ENCODE measurements at places on chromosomes 2 and 18. TPM values are rescaled to one million over a fixed set of nuclear protein-coding genes. Genes with fewer than 3 reads are reported as not detected.

- DNase-seq: peak; percentile 71
- H3K4me1 ChIP-seq: peaks cover 57% of the 10 kb centered on the region
- peak within 1 kb of the TSS; percentile 90 for H3K4me3 ChIP-seq
- no peaks in the 10 kb centered on the region for H3K27me3 ChIP-seq
Measured at GRCh38 chr2:226799211-226799975, at the start of gene IRS1. Gene IRS1 (minus strand): TSS chr2:226799820. CDS start chr2:226798738, 1,082 bp downstream.

DNA sequence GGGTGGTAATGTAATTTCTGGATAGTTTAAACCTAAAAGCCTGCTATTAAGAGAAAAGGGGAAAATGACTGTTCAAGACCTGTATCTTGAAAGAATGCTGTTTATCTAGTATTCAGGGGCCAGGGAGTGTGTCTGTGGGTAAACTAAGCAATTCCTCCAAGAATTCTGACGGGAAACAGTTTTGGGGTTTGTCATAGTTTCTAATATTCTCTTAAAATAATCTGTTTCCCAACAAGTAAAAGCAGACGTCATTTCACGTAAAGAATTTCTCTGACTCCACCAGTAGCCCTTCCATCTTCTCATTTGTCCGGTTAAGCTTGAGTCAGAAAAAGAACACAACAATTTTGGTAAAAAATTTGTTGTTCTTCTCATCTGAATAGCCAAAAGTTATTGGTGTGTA lies 232.1 kb upstream of the EPAS1 start:
- no peaks in the 10 kb centered on the region for H3K27me3 ChIP-seq
- DNase-seq: no peak

DNA sequence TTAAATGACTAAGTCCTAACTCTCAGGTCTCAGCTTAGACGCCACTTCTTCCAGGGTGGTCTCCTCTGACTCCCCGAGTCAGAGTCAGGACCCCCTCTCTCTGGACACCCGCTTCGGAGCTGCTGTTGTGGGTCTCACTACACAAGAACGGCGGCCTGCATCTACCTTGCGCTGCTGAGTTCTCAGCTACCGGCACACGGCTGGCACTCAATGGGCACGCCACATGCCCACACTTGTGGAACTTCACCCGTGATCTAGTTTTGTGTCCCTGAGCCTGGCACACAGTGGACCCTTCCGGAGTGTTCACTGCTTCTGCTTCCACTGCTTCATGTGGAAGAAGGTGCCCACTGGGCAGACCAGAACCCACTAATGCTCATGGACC lies 58.3 kb upstream of the ID2 start:
- DNase-seq: no peak
- H3K27ac ChIP-seq: no peak overlapping the region
- no peaks in the 10 kb centered on the region for H3K4me1 ChIP-seq
- H3K36me3 ChIP-seq: no peaks in the 10 kb centered on the region

GRCh38 chr2:1748741-1749488 lies 4.6 kb upstream of the PXDN start:
- no peak for DNase-seq
- peaks cover 26% of the 10 kb centered on the region for H3K27me3 ChIP-seq
- H3K4me3 ChIP-seq: no peak overlapping the region
- peaks cover 44% of the 10 kb centered on the region for H3K4me1 ChIP-seq
- no peaks in the 10 kb centered on the region for H3K36me3 ChIP-seq

DNA sequence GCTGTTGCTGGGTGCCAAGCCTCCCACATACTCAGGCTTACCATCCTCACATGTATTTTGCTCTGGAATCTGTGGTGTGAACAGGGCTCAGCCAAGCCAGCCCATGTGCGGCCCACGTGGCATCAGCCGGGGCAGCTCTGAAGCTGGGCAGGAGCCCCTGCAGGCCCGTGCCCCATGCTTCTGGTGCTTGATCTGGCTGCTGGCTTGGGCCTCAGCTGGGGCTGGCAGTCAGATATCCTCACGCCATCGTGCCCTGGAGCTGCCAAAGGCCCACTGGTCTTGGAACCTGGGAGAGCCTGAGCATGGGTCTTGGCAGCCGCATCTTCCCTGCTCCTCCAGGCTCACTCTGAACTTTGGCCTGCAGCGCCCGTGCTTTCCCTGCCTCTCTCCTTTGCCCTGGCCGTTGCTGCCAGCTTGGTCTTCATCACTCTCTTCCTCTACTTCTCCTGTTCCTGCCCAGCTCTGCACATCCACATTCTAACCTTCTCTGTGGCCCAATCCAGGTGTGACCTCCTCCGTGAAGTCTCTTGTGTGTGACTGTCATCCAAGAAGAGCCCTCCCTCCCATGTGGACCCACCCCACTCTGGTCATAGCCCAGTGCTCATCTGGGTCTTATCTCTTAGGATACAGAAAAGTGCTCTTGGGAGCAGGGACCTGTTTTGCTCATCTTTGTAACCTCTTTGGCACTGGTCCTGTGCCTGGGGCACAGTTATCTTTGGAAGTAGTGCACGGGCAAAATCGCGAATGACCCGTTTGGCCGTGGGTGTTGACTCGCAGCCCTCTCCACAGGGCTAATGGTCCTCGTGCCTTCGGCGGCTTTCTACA lies 116.1 kb downstream of the RNF144A start:
- H3K27me3 ChIP-seq: peaks cover 5% of the 10 kb centered on the region
- no peak overlapping the region for H3K4me3 ChIP-seq
- H3K4me1 ChIP-seq: no peaks in the 10 kb centered on the region
- H3K36me3 ChIP-seq: peaks cover 9% of the 10 kb centered on the region

DNA sequence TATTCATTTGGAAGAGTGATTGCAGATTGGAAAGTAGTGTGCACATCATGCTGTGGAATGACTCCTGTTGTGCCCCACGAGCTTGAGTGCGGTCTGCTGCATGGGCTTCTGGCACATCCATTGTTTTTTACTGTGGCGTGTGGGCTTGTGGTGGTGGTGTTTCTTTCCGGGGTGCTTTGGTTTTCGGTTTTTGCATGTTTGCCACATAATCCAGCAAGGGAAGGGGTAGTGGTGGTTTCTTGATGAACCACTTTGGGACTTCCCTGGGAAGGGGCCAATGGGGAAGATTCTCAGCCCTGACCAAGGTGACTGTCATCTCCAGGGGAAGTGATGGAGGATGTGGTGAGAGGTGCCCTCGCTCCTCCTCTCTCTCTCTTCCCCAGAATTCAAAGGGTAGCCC lies 57.0 kb downstream of the COA5 start:
- H3K27ac ChIP-seq: no peak overlapping the region
- peaks cover 22% of the 10 kb centered on the region for H3K36me3 ChIP-seq
- DNase-seq: no peak
- H3K27me3 ChIP-seq: peaks cover 2% of the 10 kb centered on the region
- H3K4me3 ChIP-seq: no peak overlapping the region

DNA sequence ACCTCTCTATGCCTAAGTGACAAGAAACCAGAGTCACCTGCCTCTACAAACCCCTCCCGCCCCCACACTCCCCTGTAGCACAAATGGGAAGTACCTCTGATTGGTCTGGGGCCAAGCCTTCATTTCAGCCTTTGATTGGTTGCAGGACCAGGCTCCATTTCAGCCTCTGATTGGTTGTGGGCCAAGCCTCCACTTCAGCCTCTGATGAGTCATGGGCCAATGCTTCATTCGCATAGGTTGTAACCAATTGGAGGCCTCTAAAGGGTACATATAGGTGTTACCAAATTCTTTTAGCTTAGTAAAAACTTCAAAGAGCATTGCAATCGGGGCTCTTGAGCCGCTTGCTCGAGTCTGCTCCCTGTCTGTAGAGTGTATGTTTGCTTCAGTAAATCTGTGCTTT lies 25.0 kb downstream of the CCDC102B start:
- DNase-seq: no peak
- H3K27me3 ChIP-seq: no peaks in the 10 kb centered on the region
- no peak overlapping the region for H3K4me3 ChIP-seq
- no peaks in the 10 kb centered on the region for H3K36me3 ChIP-seq
- peaks cover 7% of the 10 kb centered on the region for H3K4me1 ChIP-seq

GRCh38 chr18:60466677-60467076 lies 94.1 kb upstream of the MC4R start:
- DNase-seq: no peak
- H3K27me3 ChIP-seq: no peaks in the 10 kb centered on the region
- no peaks in the 10 kb centered on the region for H3K4me1 ChIP-seq
- H3K27ac ChIP-seq: no peak overlapping the region
- H3K4me3 ChIP-seq: no peak overlapping the region

GRCh38 chr2:238493880-238494572 lies 67.3 kb downstream of the ASB1 start:
- no peaks in the 10 kb centered on the region for H3K36me3 ChIP-seq
- H3K4me1 ChIP-seq: no peaks in the 10 kb centered on the region
- no peak for DNase-seq
- H3K27ac ChIP-seq: no peak overlapping the region
- H3K4me3 ChIP-seq: no peak overlapping the region
- H3K27me3 ChIP-seq: peaks cover 33% of the 10 kb centered on the region

DNA sequence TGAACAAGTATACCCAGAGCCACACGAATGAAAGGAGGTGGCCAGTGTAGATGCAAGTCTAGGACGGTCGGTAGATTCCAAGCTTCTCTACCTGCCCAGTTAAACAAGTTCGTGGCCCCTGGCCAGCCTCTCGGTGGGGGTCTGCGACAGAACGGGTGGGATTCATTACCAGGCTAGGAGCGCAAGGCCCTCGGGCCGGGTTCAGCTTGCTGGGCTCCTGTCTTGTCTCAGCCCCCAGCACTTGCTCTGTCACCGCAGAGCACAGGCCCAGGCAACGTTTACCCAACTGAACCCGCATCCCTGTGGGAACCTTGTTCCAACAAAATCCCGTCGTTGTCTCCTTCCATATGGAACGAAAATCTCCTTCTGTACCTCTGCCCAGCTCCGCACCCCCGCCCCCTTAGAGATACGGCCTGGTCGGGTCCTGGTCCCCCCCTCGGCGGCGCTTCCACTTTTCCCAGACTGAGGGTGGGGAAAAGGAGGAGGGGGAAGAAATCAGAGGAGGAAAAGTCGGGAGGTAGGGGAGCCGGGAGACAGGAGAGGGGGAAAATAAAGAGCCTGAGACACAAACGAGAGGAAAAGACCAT lies 1.9 kb upstream of the EMX1 start:
- no peaks in the 10 kb centered on the region for H3K36me3 ChIP-seq
- H3K4me1 ChIP-seq: peaks cover 11% of the 10 kb centered on the region
- no peak overlapping the region for H3K4me3 ChIP-seq

DNA sequence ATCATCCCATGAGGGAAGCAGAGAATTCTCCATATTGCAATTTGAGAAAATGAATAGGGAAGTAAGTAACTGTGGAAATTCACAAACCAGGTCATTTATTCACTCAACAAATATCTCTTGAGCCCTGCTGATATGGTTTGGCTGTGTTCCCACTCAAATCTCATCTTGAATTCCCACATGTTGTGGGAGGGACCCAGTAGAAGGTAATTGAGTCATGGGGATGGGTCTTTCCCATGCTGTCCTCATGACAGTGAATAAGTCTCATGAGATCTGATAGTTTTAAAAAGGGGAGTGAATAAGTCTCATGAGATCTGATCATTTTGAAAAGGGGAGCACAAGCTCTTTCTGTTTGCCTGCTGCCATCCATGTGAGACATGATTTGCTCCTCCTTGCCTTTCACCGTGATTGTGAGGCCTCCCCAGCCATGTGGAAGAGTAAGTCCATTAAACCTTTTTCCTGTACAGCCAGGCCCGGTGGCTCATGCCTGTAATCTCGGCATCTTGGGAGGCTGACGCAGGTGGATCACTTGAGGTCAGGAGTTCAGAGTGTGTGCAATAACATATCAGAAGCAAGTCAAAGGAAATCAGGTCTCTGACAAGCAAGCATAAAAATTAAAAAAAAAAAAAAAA lies 193.2 kb downstream of the NDUFA10 start:
- no peak overlapping the region for H3K27ac ChIP-seq
- H3K4me1 ChIP-seq: no peaks in the 10 kb centered on the region
- H3K27me3 ChIP-seq: no peaks in the 10 kb centered on the region
- DNase-seq: no peak
- no peak overlapping the region for H3K4me3 ChIP-seq
- peaks cover 15% of the 10 kb centered on the region for H3K36me3 ChIP-seq

- DNase-seq: no peak
- H3K27me3 ChIP-seq: no peaks in the 10 kb centered on the region
- H3K36me3 ChIP-seq: no peaks in the 10 kb centered on the region
- H3K4me3 ChIP-seq: no peak overlapping the region
- no peak overlapping the region for H3K27ac ChIP-seq
Measured at GRCh38 chr18:31489311-31489710, 8.7 kb upstream of the DSG2 start.

DNA sequence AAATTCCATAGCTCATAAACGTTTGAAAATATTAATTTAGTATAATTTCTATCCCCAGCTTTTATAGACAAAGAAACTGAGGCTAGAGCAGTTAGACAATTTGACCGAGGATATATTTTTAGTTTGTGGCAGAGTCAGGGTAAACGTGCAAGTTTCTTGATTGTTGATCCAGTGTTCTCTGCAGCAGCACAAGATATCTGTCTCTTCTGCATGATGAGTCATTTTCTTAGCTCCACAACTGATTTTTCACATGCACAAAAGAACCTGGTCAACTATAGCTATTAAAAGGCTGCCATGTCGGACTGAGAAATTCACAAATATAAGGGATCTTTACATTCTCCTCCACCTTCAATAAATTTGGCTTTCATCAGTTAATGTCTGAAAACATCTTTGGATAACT lies 143.4 kb upstream of the CYP26B1 start:
- DNase-seq: no peak
- H3K27ac ChIP-seq: no peak overlapping the region
- H3K4me1 ChIP-seq: peaks cover 29% of the 10 kb centered on the region
- no peak overlapping the region for H3K4me3 ChIP-seq
- peaks cover 4% of the 10 kb centered on the region for H3K27me3 ChIP-seq

- H3K27ac ChIP-seq: no peak overlapping the region
- H3K36me3 ChIP-seq: no peaks in the 10 kb centered on the region
- DNase-seq: no peak
- H3K4me3 ChIP-seq: no peak overlapping the region
- H3K4me1 ChIP-seq: no peaks in the 10 kb centered on the region
Measured at GRCh38 chr18:50656396-50656795, 96.5 kb downstream of the MAPK4 start.

DNA sequence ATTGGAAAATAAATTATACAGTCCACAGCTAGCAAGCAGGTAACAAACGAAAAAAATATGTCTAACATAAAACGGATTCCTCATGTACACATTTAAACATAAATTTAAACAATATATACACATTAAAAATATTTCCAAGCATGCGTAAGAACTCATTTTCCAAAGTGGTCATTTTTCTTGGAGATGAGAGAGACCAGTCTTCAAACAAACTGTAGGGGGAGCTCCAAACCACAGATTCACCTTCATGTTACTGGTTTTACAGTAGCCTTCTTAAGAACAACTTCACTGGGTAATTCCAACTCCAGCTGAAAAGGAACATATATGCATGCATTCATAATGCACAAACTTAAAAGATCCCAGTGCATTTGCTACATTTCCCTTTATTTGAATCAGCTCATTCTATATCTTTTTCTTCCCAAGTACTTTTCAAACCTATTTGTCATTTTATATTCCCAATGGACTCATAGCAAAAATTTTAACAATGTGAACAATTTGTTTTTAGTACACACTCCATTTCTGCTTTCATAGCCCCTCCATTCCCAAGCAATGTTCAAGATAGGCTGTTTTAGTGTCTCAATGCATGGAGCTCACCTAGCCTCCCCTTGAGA lies 4.7 kb upstream of the STAMBP start:
- no peaks in the 10 kb centered on the region for H3K36me3 ChIP-seq
- peaks cover 10% of the 10 kb centered on the region for H3K27me3 ChIP-seq
- H3K27ac ChIP-seq: no peak overlapping the region
- H3K4me1 ChIP-seq: peaks cover 18% of the 10 kb centered on the region
- DNase-seq: peak; percentile 71
- H3K4me3 ChIP-seq: no peak overlapping the region

- H3K27ac ChIP-seq: no peak overlapping the region
- H3K4me3 ChIP-seq: no peak overlapping the region
- no peaks in the 10 kb centered on the region for H3K27me3 ChIP-seq
Measured at GRCh38 chr18:36181898-36182506, 5.3 kb upstream of the MOCOS start.

The ASTL gene
- total RNA-seq: not detected

The CERKL gene
- total RNA-seq: 0.07 TPM

The SP3 gene
- 46.8 TPM for total RNA-seq

The SLC9A4 gene
- total RNA-seq: not detected

The PIK3C3 gene
- total RNA-seq: 55.9 TPM

The DCDC2C gene
- total RNA-seq: not detected

Data from HFFc6 (cell line).